ENCODE measurements at places on chromosomes 11 and 22.

- no peak for DNase-seq
These were observed 25.9 kb upstream of the ROBO3 start for GRCh38 chr11:124839128-124839971.

DNA sequence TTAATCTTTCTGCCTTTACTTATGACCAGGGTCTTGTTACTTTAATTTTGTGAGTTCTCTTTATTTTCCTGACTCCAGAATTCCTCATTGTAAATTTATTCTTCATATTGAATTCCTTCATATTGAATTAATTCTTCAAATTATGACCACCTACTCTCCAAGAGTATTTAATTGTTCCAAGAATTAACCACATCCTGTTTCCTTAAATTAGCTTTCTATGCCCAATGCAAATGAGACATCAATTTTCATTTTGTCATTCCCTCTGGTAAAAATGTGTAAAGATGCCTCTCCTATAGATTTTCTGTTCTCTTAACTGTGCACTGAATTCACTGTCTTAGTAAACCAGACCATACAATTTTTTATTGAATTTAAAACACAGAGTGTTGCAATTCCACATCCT lies 211.2 kb upstream of the GRIA4 start:
- DNase-seq = no peak

GRCh38 chr22:43186272-43187170 lies at the start of gene TTLL12:
TTLL12 (minus strand) TSS chr22:43187134; CDS start chr22:43187069, 65 bp downstream.
- DNase-seq = peak; percentile 54

DNA sequence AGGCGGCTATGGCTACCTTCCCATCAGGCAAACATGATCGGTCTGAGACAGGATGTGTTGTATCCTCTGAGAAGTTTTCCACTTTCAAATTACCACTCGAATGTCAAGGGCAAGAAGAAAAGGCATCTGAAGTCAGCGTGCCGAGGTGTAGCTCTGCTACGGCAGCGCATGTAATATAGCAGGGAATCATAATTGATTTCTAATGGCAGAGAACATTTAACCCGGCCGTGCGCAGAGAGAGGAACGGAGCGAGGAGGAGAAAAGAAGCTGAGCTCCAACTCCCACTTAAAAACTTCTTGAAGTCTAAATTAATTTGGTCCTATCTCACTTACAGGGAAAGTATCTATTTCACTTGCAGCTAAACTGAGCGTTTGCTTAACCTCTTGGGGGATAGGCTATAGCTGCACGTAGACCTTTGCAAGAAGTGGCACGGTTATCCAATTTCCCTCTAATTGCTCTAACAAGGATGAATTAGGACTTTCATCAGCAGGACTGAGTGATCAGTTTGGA lies 137.3 kb upstream of the KIRREL3 start:
- no peak for DNase-seq

DNA sequence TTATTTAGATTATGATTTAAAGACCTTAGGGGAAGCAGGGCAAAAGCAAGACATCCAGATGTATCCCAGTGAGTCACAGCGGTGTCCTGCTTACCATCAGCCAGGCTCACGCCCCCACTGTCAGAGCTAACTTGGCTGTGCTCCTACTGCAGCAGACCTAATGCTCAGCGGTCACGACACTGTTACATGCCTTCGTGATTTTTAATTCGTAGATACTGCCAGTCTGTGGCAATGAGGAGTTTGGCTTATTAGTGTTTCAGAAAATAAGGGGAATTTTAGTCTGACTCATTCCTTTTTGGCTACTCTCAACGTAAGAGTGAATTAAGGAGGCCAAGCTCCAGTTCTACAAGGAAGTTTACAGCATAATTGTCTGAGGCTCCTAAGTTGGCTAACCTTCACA lies 22.7 kb downstream of the EFCAB6 start:
- DNase-seq = no peak

GRCh38 chr22:25509374-25509791 lies 55.1 kb upstream of the GRK3 start:
- no peak for DNase-seq

DNA sequence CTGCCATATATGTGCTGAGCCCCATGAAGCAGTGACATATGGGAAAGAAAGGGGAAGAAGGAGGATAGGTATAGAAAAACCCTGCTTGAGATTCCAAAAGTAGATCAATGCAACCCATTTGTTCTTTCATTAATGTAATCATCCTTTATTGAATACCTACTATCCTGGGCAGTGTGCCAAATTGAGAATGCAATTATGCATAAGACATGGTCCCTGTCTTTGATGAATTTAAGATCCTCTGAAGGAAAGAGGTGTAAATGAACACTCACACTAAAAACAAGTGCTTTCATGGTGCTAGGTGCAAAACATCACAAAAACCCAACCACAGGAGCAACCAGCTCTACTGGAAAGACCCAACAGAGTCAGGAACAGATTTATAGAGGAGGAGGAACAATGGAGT lies 29.7 kb downstream of the FLI1 start:
- DNase-seq = no peak

- no peak for DNase-seq
These were observed 61.6 kb upstream of the PTPN5 start for GRCh38 chr11:18853086-18853720.

DNA sequence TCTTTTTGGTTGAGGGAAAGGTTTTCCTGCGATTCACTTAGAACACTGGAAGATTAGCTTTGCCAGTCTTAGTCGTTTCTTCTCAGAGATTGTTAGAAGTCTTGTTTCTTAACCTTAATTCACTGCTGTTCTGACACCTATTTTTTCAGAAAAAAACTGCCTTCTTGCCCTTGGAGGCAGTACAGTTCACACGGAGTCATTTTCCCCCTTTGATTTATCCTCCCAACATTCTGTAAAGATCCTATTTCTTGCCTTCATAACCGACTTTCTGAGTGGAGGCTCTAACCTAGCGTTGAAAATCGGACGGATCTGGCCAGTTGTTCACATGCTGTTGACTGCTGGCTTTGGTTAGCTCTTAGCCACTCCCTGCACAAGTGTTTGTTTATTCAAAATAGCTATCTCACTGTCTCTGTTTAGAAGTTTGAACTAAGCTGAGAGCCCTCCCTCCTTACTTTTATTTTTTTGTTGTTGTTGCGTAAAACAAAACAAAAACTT lies 737 bp downstream of the BCL2L13 start:
- DNase-seq = peak; percentile 13

DNA sequence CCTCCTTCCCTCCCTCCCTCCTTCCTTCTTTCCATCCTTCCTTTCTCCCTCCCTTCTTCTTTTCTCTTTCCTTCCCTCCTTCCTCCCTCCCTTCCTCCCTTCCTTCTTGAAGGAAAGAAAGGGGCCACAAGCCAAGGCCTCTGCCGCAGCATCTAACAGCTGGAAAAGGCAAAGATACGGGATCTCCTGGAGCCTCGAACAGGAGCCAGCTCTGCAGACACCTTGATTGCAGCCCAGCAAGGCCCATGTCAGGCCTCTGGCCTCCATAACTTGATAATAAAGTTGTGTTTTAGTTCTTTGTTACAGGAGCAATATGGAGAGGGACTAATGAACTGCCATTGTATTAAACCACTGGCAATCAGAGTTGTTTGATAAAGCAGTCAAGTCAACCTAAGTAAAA lies 348.9 kb upstream of the B3GAT1 start:
- DNase-seq = no peak

GRCh38 chr11:101583251-101584128 lies at the start of gene TRPC6:
TRPC6 (minus strand) TSS chr11:101584007; CDS start chr11:101583503, 504 bp downstream.
- no peak for DNase-seq

GRCh38 chr22:20089977-20090729 lies 10.1 kb downstream of the DGCR8 start:
- DNase-seq = no peak

GRCh38 chr11:92061456-92062062 lies 163.1 kb upstream of the FAT3 start:
- no peak for DNase-seq

DNA sequence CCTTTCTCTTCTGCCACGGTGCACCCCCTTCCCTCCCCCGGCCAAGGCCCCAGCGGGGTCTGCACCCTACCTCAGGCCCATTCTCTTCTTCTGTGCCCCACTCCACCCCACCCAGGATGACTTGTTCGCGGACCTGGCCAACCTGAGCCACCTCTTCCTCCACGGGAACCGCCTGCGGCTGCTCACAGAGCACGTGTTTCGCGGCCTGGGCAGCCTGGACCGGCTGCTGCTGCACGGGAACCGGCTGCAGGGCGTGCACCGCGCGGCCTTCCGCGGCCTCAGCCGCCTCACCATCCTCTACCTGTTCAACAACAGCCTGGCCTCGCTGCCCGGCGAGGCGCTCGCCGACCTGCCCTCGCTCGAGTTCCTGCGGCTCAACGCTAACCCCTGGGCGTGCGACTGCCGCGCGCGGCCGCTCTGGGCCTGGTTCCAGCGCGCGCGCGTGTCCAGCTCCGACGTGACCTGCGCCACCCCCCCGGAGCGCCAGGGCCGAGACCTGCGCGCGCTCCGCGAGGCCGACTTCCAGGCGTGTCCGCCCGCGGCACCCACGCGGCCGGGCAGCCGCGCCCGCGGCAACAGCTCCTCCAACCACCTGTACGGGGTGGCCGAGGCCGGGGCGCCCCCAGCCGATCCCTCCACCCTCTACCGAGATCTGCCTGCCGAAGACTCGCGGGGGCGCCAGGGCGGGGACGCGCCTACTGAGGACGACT lies 15.9 kb downstream of the RTN4RL2 start:
- no peak for DNase-seq

DNA sequence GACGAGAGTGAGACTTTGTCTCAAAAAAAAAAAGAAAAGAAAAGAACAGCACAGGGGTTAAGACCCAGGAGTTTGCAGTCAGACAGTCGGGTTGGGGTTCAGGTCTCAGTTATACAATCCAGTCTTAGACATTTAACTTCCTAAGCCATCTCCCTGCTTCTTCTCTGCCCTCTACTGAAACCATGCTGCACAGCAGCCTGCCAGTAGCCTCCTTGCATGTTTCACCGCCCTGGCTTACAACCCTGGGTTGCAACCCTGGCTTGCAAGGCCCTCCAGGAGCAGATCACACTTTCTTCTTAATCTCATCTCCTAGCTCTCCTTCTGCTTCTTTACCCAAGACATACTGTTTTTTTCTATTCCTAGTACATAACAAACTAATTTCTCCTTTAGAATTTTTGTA lies 5.9 kb upstream of the B3GAT3 start:
- no peak for DNase-seq

- no peak for DNase-seq
These were observed 1.3 kb downstream of the B3GAT1 start for GRCh38 chr11:134410766-134411165.

DNA sequence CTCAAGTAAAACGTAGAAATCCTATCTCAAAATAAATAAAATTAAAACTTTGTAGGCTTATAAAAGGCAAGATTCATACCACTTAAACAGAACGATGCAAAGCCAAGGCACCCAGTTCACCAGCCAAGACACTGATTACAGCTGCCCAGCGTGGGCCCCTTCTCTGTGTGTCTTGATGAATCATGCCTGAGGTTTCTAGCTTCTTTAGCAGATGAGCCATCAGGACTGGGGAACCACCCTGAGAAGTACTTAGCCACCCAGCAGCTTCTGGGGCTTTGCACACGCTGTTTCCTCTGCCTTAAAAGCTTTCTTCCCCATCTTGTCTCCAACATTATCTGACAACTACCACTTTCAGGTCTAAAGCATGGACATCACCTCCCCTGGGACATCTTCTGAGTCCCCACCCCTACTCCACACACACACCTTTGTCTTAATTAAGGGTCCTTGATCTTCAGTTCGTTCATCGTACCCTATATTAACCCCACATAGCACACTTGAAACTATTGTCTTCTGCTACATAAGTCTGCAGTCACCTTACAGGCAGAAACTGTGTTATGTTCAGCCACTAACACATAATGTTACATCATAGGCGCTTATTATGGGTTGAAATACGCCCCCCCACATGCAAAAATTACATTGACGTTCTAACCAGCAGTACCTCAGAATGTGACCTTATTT lies 8.7 kb upstream of the LAYN start:
- DNase-seq = no peak

- DNase-seq = no peak
These were observed 425.9 kb downstream of the TMEM135 start for GRCh38 chr11:87463486-87464102.

DNA sequence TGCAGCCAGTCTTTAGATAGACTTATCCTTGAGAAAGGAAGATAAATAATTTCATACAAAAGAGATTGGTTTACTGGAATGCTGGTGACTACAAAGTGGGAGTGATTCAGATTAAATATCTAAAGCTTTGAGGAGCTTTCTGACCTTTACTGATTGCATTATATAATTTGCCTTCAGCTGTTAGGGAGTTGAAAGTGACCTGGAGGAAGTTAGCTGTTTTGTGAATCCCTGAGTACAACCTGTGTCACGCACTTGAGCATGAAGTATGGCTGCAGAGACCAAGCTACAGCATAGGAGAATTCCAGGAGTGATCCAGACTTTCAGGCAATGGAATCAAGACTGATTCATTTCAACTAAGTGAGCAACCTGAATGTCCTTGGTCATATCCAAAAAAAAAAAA lies 1848.3 kb upstream of the RAG2 start:
- DNase-seq = no peak

DNA sequence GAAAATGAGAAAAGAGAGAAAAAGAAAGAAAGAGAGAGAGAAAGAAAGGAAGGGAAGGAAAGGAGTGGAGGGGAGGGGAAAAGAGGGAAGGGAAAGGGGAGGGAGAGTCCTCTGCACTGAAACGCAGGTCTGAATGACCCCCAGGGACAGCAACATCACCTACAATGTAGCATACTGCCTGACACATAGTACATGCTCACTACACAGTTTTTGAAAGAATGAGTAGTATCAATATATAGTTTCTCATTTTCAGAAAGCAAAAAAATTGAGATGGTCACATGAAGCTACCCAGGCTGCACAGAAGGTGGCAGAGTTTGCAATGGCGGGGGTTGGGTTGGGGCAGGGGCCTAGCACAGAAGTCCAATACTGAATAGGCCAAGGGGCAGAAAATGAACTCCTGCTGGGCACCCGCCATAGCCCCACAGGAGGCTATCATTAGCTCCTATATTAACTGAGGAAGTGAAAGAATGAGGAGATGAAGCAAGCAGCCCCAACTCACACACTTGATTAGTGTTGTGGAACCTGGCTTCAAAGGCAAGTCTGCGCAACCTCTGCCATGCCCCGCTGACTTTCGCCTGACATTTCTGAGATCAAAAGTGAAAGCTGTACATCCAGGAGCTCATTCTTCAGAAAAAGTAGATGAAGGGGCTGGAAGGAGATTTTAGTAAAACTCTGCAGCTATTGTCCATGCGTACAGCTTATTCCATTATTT lies 241.2 kb upstream of the SYN3 start:
- DNase-seq = no peak

DNA sequence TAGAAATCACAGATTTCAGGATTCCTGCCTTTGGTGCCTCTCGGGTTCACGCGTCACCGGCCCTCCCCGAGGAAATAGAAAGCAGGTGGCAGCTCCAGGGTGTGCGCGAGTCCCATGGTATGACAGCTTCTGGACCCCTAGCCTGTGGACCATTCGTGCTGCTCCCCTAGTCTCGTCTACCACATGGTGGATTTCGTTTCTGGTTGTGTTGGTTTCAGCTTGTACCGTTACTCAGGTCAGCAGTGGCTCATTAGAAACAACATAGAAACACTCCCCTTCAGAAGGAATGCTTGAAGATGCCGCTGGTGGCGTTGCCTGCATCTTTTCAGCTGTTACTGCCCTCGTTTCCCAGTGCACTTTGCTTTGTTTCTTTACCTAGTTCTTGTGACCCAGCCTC lies 700 bp downstream of the TTC17 start:
- DNase-seq = no peak

- no peak for DNase-seq
These were observed 22.5 kb downstream of the RCN1 start for GRCh38 chr11:32113200-32113919.

GRCh38 chr11:134261626-134262488 lies 8.5 kb downstream of the ACAD8 start:
- peak; percentile 23 for DNase-seq
